ENCODE measurements at places on chromosomes 6 and 20.

DNA sequence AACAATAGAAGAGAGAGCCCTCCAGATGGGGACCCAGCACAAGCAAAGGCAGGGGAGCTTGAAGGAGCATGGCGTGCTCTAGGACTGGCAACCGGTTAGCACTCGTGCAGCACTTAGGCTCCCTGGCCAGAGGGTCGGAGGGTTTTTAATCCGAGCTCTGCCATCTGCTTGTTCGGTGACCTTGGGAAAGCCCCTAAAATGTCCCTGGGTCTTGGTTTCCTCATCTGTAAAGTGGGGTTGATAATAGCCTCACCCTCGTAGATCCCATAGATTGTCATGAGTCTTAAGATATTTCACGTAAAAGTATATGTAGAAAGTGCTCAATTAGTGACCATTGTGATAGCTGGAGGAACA lies 16.6 kb upstream of the HCK start:
- no peak for DNase-seq

GRCh38 chr6:21738180-21739094 lies 144.9 kb downstream of the SOX4 start:
- no peak for DNase-seq

GRCh38 chr6:83430611-83431544 lies at the start of gene ME1:
ME1 (minus strand) TSS chr6:83431051; CDS start chr6:83430954, 97 bp downstream.
- peak; percentile 88 for DNase-seq

DNA sequence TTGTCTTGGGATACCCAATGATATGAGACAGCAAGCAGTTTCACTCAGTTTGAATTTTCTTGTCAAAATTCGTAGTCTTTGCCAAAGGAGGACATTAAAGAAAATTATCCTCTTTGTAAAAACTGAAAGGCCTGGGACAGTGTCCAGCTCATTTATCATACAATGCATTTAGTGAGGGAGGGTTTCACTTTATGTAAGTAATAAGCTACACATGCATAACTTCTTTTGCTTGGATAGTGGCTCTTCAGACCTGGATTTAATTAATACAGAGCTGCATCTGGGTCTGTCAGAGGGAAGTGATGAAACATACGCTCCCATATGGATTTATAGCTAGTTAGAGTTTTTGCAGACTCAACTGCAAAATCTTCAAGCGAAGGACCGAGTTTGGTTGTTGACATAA lies 175.6 kb downstream of the PHACTR1 start:
- no peak for DNase-seq

DNA sequence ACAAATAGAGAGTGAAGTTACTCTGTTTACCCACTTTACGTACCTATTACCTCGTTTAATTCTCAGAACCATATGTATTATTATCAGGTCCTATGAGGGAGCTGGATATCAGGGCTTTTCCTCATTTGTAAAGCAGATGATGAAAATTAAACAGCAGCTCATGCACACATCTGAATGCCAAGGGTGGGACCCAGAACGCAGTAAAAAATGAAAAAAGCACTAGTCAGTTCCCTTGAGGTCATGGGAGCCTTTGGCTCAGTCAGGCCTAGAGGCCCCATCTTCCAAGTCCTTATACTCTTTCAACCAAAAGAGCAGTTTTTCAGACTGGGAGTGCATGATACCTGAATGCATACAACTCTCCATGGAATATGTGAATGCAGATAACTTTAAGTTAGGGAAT lies 23.0 kb downstream of the B3GAT2 start:
- no peak for DNase-seq

DNA sequence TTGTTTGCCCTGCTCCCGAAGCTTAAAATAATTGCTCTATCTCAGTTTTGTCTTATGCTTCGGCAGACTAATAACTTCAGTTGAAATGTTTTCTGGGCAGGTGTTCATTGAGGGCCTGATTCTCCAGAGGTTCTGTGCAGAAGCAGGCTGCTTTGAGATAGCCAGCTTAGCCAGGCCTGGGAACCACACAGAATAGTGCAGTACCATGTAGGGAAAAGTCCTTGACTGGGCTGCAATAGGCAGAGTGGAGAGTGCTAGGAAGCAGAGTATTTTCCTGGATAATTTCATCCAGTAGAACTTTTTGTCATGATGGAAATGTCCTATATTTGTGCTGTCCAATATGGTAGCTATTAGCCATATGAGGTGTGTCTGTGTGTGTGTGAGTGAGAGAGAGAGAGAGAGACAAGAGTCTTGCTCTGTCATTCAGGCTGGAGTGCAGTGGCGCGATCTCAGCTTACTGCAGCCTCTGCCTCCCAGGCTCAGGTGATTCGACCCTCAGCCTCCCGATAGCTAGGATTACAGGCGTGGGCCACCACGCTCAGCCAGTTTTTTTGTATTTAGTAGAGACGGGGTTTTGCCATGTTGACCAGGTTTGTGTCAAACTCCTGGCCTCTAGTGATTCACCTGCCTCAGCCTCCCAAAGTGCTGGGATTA lies 15.9 kb downstream of the TOP1 start:
- DNase-seq, result no peak
